ENCODE measurements at places on chromosomes 5 and 9.

DNA sequence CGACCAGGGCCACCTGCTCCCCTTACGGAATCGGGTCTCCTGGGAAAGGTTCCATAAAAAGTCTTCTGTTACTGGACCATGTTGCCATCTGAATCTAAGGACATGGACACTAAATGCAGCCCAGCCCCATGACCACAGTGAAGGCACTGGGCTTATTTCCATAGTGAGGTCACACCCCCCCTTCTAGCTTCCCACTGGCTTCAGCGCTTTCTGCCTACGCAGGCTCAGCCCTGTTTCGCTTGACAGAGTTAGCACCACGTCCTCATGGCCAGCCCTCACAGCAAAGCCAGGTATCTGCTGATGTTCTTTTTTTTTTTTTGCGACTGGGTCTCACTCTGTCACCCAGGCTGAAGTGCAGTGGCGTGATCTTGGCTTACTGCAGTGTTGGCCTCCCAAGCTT is 14.1 kb downstream of the UCK1 start:
- DNase-seq, result no peak
- H3K4me1 ChIP-seq, result no peaks in the 10 kb centered on the region
- H3K4me3 ChIP-seq, result no peak overlapping the region
- H3K36me3 ChIP-seq, result no peaks in the 10 kb centered on the region

DNA sequence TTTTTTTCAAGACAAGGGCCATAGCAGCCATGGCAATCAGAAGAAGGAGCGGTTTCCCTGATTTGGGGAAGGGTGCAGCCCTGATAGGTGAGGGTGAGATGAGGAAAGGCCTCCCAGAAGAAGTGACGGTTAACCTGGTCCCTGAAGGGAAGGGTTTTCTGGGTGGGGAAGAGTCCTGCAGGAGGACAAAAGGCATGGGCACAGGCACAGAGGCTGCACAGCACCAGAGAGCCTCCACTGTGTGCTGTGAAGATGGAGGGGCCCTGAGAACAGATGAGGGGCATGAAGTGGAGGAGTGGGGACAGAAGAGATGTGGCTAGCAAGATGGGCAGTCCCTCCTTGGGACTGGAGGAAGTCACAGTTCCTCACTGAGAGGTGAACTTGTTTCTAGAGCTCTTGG is 46.3 kb upstream of the CXCL14 start:
- H3K27me3 ChIP-seq, result peaks cover 5% of the 10 kb centered on the region
- no peak overlapping the region for H3K27ac ChIP-seq
- no peak for DNase-seq
- no peak overlapping the region for H3K4me3 ChIP-seq
- H3K36me3 ChIP-seq, result no peaks in the 10 kb centered on the region
- H3K4me1 ChIP-seq, result no peaks in the 10 kb centered on the region

- no peak for DNase-seq
- H3K27me3 ChIP-seq, result peaks cover 9% of the 10 kb centered on the region
- no peak overlapping the region for H3K27ac ChIP-seq
- H3K4me3 ChIP-seq, result no peak overlapping the region
Measured at GRCh38 chr5:56432321-56432720, 199.2 kb upstream of the ANKRD55 start.

- H3K4me1 ChIP-seq, result no peaks in the 10 kb centered on the region
- no peaks in the 10 kb centered on the region for H3K36me3 ChIP-seq
- no peak overlapping the region for H3K4me3 ChIP-seq
- H3K27me3 ChIP-seq, result peaks cover 4% of the 10 kb centered on the region
- no peak overlapping the region for H3K27ac ChIP-seq
Measured at GRCh38 chr5:171295801-171296200, 13.2 kb upstream of the TLX3 start.

DNA sequence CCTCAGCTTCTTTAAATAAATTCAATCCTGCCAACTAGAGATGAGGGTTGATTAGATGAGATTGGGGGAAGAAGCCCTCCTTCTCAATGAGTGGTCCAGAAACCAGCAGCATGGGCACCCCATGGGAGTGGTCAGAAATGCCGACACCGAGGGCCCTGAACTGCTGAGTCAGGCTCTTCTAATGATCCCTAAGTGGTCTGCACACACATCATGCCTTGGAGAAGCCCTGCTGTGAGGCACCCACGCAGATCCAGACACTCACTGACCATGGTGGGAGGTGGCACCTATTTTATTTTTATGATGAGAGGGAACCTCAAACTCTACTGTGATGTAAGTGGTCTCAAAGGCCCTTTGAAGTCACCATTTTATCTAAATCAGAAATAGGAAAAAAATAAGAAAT is 72.3 kb upstream of the BOD1 start:
- H3K4me3 ChIP-seq, result no peak overlapping the region
- H3K36me3 ChIP-seq, result no peaks in the 10 kb centered on the region
- no peaks in the 10 kb centered on the region for H3K4me1 ChIP-seq
- H3K27ac ChIP-seq, result no peak overlapping the region

Measured in natural killer cell treated with Interleukin-12 subunit alpha and Interleukin-12 subunit beta and Interleukin-15 and Interleukin-18, amount 100 ng/mL, for 72 hours (primary cell).